ENCODE measurements at places on chromosomes 12 and 14.

GRCh38 chr12:89523843-89524540, 604 bp downstream of the GALNT4 start:
- DNase-seq, result no peak

DNA sequence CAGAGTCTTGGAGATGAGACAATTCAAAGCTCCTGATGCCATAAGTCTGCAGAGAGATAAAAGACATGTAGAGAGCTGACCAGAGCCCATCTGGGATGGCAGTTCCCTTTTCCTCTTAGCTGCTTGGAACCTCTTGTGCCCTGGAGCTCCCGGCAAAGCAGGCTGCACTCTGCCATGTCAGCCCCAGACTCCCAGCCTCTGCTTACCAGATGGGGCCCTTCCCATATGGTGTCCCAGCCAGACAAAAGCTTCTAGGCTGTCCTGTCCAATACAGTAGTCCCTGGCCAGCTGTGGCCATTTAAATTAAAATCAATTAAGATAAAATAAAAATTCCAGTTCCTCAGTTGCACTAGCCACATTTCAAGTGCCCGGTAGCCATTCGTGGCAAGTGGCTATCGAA, 303.9 kb downstream of the TTC6 start:
- DNase-seq, result no peak

DNA sequence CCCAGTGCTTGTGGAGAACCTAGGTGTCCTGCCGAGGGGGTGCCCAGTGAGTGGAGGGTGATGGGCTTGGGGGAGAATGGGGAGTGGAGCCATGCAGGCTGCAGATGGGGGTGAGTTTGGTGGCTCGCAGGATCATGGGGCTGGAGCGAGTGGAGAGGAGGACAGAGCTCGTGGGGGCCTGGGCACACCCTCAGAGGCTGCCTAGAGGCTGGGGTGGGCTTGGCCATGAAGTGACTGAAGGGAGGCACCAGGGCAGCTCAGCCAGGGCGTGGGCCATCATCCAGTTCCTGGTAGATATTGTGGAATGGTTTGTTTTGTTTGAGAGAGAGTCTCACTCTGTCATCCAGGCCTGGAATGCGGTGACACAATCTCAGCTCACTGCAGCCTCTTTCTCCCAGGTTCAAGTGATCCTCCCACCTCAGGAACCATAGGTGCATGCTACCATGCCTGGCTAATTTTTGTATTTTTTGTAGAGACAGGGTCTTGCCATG, 43.4 kb upstream of the AMN start:
- no peak for DNase-seq

GRCh38 chr12:41950455-41950854, 194.2 kb downstream of the GXYLT1 start:
- no peak for DNase-seq

DNA sequence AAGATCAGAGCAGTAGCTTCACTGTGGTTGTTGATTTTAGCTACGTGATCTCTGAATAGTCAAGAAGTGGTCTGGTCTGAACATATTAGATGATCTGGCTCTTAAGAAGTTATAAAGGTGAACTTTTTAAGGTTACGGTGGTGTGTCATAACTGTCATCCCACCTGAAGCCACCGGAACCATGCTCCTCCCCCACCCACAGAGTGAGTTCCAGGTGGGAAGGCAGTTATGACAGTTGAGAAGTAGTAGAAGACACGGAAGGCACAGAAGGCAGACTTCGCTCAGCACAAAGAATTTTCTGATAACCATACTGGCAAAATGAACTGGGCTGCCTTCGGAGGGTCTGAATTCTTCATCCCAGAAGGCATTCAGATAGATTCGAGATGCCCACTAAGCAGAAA, 90.0 kb upstream of the RIC8B start:
- no peak for DNase-seq

- no peak for DNase-seq
Observed at GRCh38 chr14:102903248-102903888, 19.1 kb upstream of the AMN start.

DNA sequence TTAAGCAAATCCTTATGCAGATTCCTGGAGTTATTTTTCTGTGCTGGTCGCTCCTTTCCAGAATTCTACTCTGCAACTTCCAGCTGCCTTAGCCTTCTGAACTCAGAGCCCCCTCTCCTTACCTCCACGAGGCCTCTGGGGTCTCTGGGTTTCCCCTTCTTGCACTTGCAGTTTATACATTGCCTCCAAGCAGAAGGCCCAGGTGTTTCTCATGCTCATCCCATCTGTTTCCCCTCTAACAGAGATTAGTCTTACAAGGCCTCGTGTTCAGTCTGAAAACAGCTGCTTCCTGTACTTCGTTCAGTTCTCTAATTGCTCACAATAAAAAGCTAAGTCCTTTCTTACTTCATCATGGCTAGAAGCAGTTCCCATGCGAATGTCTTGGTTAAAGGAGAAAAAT, 134.4 kb upstream of the FGD4 start:
- DNase-seq, result no peak

DNA sequence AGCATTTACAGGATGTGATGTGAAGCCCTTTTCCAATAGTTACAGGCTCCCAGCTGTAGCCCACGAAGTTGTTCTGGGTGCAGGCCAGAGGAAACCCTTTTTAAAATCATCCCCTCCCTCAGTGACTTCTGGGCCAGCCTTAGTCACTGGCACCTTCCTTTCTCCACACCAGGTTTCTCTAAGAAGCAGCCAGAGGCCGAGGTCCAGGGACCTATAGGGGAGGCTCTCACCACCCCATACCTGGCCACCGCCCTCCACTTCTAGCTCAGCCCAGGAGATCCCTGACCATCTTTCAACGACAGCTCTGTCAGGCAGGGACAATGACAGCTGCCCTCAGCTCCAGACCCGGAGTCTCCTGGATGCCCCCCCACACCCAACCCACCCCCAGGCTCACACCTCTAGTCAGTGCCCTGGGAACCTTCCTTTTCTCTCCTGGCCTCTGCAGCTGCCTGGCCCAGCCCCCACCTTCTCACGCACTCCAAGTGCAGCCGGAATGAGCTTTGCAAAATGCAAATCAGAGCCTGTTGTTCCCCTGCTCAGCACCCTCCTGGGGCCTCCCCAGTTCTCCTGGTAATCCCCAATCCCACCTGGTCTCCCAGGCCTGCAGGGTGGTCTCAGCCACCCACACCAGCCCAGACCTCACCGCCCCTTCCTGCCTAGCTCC, 46.7 kb downstream of the TESC start:
- DNase-seq, result no peak

GRCh38 chr12:5856692-5857091, 88.4 kb downstream of the ANO2 start:
- DNase-seq, result no peak

GRCh38 chr12:130185455-130186391, 23.5 kb downstream of the FZD10 start:
- no peak for DNase-seq

GRCh38 chr12:78239544-78239943, 408.9 kb downstream of the NAV3 start:
- DNase-seq, result no peak

- DNase-seq, result no peak
Observed at GRCh38 chr12:126358806-126359205, 1293.6 kb downstream of the AACS start.

DNA sequence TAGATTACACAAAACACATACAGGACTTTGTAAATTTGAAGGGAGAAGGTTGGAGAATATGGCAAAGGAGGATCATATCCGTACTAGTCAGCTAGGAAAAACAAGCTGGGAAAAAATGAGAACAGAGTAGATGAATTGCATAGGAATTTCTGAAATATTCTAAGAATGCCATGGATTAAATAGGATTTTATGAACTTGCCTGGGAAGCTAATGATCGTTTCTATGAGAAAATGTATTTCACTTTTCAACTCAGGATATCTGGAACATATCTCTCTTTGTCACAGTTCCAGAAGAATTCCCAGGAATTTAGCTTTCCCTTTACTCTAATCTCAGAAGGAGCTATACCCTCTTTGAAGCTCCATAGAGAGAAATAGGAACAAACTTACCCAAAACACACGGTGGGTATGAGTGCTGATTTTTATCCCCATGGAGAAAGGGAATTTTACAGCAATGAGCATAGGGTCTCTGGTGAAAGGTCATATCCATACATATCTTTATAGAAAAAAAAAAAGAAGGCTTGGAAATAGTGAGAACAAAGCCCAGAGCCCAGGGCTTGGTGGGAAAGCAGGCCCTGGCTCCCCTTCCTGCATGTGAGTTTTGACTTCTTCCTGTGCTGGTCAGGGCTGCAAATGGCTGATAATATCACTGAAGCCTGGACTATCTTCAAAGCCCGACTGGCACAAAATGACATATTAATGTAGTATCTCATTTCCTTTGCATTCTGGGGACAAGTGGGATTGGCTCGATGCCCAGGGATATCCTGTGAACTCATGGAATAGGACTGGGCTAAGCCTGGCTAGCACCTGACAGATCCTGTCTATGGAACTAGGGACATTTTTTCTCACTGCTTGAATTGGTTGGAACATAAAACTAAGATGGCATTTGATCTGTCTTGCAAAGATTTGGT, 136.3 kb downstream of the AEBP2 start:
- DNase-seq, result no peak

- no peak for DNase-seq
Observed at GRCh38 chr12:77256956-77257355, 191.6 kb upstream of the E2F7 start.

DNA sequence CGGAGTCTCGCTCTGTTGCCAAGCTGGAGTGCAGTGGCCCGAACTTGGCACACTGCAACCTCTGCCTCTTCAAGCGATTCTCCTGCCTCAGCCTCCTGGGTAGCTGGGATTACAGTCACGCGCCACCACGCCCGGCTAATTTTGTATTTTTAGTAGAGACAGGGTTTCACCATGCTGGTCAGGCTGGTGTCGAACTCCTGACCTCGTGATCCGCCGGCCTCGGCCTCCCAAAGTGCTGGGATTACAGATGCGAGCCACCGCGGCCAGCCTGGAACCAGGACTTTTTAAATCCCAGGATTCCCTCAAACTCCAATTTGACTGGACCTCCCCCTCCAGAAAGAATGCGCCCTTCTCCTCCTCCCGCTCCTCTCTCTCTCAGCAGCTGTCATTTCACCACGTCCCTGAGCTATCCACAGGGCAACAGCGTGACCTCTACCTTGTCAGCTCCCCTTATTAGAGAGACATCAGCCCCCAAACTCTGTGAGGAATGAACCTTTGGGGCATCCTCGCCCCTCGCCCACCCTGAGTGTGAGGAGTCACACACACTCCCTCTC, 2.0 kb downstream of the ESYT1 start:
- no peak for DNase-seq

DNA sequence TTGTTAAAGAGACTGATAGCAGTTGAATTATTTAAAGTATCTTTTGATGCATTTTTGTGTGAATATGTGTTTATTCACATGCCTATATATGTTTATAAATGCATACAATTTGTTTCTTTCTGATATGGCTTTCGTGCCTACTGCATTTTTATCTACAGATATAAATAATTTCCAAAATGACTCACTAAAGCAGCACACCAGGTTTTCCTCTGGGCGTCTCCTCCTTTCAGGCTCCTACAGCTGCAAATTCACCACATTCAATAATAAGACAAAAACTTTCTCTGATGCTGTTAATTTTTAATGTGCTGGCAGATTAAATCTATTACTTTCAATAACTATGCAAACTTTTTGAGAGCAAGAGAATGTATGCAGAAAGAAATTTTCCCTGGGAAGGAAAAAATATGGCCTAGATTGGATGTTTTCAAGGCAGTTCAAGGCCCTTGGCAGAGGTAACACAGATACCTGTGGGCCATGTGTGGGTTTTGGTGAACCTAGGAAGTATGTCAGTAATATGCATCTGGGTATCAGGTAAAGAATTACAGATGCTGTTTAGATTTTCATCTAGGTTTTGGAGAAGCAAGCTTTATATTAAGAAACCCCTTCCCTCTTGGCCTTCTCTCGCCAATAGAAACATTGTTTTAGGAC, 381.8 kb downstream of the EGLN3 start:
- no peak for DNase-seq

DNA sequence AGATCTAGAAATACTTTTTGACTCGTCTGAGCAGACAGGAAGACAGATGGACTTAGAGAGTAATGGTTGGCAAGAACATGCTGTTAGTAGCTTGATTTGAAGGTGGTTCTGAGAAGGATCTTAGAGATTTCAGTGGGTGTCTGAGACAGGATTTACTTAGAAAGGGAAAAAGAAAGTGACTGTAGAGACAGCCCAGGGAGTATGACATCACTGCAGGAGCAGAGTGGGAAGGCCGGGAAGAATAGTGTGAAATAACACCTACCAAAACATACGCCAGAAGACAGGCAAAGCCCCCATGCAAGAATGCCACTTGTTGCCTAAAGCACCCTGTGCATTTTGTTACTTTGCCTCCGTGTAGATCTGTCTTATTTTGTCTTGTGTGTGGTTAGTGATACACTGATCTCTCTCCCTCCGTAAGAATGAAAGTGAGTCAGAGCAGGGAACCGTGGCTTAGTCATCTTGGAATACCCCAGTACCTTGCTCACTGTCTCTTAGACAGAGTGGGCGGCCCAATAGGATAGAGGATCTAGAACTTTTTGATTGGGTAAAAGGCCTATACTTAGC, 161.3 kb upstream of the IFNG-AS1 start:
- no peak for DNase-seq

GRCh38 chr12:55728186-55728938, 447 bp downstream of the CD63 start:
- no peak for DNase-seq

GRCh38 chr12:2895511-2895910, 4.8 kb downstream of the TULP3 start:
- no peak for DNase-seq
